Esophagus squamous epithelium (tissue), 5 donors: ENCODE measurements at places on chromosomes 12 and 14.

- no peak for DNase-seq
Observed at GRCh38 chr12:64110864-64111263, 111.2 kb downstream of the KICS2 start.

- DNase-seq, result no peak
Observed at GRCh38 chr14:83300476-83301064, 1766.9 kb upstream of the SEL1L start.

GRCh38 chr12:130992979-130993538, 39.4 kb downstream of the ADGRD1 start:
- DNase-seq, result no peak

GRCh38 chr14:65465584-65465983, 53.1 kb downstream of the FUT8 start:
- no peak for DNase-seq

DNA sequence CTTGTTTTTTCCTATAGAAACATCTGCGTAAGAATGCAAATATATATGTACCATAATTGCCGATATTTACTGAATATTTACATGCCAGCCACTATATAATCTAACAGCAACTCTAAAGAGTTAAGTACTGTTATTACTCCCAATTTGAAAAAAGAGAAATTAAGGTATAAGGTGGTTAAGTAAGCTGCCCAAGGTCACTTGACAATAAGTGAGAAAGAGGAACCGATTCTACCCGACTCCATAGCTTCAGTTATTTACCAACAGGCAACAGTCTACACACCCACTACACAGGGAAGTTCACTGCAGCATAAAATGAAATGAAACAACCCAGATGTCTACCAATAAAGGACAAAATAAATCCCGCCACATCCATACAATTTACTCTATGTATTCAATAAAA, 1.1 kb downstream of the MIS18BP1 start:
- no peak for DNase-seq

DNA sequence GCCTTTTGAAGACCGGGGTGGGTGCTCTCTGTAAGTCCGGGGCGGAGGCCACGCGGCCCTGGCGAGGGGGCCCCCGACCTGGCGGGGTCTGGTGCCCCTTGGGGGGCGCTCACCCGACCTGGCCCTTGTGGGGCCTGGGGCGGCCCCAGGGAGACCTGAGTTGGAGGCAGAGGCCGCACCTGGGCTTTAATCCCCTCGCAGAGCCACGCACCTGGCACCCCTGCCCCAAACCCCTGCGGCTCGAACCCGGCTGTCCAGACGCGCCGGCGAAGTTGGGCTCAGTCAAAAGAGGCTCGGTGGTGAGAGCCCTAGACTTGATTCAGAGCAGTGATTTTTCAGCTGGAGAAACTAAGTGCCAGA, 267 bp downstream of the CFAP251 start:
- no peak for DNase-seq

- DNase-seq, result no peak
Observed at GRCh38 chr12:111991535-111991934, 21.4 kb downstream of the TMEM116 start.

- no peak for DNase-seq
Observed at GRCh38 chr14:50766338-50766886, 64.5 kb downstream of the NIN start.

- no peak for DNase-seq
Observed at GRCh38 chr14:106802413-106803364, 1276.3 kb downstream of the TMEM121 start.

DNA sequence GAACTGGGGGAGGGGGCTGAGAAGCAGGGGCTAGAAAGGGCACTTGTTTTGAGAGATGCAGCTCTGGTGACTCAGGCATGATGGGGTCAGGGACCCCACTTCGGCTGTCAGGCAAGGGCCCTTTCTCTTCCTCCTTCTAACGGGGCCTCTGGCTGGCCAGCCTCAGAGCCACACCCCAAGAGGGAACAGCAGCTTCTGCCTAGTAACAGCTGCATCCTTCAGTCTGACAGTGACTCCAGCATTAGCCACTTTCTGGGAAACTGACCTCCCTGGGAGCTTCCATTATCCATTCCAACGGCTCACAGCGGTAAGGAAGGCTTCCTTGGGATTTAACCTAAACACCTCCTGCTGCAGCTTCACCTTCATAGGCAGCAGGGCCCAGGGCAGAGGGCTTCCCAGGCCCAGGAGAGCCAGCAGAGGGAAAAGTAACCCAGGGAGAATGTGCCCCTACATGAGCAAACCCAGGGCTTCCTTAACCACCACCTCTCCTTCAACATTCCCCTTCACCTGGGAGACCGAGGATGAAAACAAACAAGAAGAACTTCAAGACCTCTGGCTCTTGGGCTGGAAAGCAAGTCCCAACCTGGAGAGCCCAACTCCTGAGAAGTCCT, 2.7 kb downstream of the NCKAP5L start:
- no peak for DNase-seq

DNA sequence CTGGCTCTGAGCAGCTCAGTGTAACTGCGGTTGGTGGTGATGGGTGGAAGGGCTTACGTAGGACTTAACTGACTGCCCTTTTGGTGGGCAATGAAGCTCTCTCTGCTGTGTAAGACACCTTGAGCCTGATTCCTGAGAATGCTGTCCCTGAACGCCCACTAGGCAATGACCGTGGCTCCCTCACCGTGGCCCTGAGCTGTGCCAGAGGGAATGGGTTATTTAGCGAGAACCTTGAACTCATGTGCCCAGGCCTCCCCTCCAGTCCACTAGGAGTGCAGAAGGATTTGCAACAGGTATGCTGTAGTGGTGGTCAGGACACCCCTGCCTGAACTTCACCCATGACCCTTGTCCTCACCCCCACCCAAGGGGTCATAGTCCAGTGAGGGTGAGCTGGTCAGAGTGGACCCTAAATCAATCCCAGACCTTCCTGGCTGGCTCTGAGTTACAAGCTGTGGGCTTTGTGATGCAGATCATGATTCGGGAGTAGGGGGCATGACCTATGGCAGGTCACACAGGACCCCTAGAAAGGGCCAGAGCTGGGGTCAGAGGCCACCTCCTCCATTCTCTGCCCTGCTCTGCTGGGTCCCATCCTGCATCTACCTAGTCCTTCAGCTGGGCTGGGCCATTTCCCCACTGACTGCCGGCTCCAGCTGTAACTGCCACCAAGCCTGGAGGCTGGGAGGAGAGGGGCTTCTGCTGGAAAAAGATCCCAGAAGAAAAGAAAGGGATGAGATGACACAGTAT, 14.5 kb upstream of the ANKRD33 start:
- DNase-seq, result no peak
